NCI-H1048 (cell line): ENCODE measurements at places on chromosomes 11 and 22.

DNA sequence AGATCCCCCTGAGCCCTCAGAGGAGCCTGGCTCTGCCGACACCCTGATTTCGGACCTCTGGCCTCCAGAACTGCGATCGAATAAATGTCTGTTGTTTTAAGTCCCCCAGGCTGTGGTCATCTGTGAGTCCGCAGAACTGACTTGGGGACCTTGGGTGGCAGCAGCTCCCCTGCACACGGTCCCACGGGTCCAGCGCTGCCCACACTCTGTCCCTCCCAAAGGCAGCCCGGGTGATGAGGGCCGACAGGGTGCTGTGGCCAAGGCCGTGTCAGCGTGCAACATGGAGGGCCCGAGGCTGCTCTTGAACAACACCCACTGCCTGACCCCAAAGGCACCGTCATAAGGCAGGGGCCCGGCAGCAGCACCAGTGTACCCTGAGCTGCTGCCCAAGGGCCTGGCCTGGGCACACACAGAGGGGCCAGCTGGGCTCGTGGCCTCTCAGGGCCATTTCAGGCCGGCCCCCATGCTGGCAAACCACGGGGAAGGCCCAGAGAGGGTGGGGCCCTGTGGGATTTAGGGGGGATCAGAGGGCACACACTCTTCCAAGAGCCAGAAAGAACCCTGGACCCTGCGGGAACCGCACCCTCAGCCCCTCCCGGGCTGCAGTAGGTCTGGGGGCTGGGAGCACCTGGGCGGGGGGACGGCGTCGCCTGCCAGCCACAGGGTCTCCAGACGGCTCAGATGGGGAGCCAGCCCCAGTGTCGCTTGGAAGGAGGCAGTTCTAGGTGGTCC, 77.1 kb upstream of the PRR5 start:
- DNase-seq: no peak

DNA sequence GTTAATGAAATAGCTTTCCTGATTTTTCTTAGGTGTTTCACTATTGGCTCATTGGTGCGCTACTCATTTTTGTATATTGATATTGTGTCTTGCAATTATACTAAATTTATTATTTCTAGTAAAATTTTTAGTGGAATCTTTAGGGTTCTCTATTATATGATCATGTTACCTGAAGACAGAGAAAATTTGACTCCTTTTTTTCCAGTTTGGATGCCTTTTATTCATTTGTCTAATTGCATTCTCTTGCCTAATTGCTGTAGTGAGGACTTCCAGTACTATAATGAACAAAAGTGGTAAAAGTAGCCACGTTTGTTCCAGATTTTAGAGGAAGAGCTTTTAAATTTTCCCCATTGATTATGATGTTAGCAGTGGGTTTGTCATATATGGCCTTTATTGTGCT, 114.0 kb upstream of the SERPIND1 start:
- DNase-seq: no peak

DNA sequence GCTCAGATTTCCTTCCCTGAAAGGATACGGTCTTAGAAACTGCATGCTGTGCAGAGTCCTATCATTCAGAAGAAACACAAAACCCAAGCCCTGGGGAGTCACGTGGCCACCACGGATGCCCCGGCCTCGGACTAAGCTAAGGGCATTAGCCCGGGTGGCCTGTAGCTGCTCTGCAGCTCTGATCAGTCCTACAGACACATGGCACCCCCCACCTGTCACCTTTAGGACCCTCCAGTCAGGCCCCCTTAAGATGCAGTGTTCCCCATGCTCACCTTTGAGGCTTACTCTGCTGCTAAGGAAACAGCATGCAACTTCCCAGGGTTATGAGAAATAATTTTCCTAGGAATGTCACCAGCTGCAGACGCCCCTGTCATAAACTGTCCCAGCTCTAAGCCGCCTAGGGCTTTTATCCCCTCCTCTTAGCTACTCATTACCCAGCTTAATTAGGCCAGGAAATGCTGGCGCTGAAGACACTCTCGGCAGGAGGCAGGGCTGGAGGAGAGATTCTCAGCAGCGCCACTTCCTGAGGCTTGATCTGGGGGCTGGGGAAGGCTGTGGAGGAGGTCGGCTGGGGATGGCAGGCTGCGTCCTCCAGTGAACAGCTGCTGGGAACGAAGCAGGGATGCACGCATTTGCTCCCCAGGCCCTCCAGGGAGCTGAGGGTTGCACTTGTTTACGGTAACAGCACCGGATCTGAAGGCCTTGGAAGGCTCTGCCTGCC, 47.2 kb upstream of the ADA2 start:
- DNase-seq: no peak

DNA sequence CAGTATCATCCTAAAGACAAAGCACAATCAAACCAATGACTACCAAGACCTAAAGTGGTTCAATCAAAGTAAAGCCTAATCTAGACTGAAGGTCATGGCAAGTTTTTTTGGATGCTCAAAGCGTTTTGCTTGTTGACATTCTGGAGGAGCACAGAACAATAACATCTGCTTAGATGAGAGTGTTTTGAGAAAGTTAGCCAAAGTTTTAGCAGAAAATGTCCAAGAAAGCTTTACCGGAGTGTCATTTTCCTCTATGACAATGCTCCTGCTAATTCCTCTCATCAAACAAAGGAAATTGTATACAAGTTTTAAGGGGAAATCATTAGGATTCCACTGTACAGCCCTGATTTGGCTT, 256.9 kb upstream of the FAT3 start:
- DNase-seq: no peak

- no peak for DNase-seq
Observed at GRCh38 chr11:1746511-1746931, 3.9 kb downstream of the IFITM10 start.

- DNase-seq: no peak
Observed at GRCh38 chr11:112004389-112004788, 20.8 kb upstream of the DLAT start.

- DNase-seq: no peak
Observed at GRCh38 chr22:35728639-35729308, 11.1 kb downstream of the APOL5 start.

- no peak for DNase-seq
Observed at GRCh38 chr11:11464555-11464954, 111.5 kb upstream of the CSNK2A3 start.

GRCh38 chr11:125380756-125381445, 115.2 kb downstream of the FEZ1 start:
- DNase-seq: no peak

GRCh38 chr11:2811206-2812091, 74.1 kb downstream of the CDKN1C start:
- DNase-seq: no peak

DNA sequence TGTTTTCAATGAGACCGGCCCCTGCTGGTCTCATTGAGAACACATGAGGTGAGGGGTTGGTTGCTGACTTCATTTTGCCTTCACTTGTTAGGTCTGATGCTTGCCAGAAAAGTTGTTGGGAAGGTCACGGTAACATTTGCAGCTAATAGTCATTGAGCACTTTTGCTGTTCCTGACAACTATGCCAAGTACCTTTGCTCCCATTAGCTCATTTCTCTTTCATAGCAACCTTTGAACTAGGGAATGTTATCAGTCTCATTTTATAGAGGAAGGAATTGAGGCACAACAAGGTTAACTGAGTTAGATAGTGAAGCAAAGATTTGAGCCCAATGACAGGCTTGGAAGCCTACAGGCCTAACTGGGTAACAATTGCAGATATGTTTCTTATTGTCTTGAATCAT, 195.4 kb upstream of the LARGE1 start:
- DNase-seq: no peak

DNA sequence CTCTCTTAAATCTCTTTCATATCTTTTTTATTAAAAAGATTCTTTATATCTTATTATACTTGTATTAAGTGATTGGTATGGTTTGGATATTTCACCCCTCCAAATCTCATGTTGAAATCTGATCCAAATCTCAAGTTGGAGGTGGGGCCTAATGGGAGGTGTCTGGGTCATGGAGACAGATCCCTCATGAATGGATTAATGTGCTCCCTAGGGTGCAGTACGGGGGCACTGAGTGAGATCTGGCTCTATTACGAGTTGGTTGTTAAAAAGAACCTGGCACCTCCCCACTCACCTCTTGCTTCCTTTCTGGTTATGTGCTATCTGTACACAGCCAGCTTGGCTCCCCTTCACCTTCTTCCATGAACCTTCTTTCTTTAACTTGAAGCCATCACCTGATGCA, 149.6 kb downstream of the CWF19L2 start:
- DNase-seq: no peak

GRCh38 chr11:82719361-82720105, 14.1 kb downstream of the FAM181B start:
- DNase-seq: no peak

DNA sequence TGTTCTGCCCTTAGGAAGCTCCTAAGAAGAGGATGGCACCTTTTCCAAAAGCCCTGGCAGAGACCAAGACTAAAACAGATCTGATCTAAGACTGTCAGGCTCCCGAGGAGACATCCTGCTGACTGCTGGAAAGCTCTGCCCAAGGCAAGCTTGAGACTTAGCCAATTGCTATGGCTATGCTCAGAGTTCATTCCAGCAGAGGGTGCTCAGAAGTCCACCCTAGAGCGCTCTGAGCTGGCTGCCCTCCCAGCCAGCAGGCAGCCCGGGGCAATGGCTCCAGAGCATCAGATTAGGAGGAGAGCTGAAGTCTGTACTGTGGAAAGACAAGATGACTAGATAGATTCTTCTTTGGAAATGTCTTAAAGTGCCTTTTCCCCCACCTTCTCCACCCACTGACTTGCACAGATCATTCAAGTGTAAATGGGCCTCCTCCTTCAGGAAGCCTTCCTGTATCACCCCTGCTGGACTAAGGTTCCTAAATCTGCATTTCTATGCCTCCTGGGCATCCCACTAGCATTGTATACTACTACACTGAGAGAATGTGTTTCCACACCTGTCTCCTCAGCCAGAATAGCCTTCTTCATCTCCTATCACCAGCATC, 23.4 kb downstream of the LRRC55 start:
- DNase-seq: no peak
